ENCODE measurements at places on chromosomes 16 and 17.

- no peak for DNase-seq
Observed at GRCh38 chr17:72466199-72466598, 345.4 kb downstream of the SOX9 start.

DNA sequence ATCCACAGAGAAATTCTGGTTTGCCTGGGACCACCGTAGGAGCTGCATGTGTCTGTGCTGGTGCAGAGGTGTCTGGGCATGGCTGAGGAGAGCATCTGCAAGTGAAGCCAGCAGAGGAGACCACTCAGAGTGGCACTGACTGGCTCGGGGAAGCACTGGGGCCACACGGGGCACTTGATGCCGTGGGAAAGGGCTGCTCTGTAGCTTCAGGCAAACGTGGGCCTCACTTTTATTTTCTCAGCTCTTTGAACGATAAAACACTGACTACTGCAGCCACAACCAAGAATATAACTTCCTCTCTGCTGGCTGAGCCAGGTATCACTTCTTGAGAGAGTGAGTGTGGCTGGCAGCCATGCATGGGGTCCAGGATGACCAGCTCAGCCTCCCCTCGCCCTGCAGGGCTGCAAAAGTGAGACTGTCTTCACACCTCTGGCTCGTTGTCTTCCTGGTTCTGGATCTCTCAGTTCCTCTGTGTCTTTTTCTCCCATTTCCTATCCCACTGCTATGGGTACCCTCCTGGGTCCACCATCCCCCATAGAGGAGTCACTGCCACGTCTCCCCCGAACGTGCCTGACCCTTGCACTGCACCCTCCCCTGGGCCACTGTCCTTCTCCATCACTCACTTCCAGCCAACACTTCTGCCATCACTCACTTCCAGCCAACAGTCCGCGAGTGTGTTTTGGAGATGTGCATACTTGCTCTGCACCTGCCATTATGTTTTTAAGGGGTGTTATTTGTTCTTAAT lies 201.4 kb upstream of the CHMP6 start:
- no peak for DNase-seq

DNA sequence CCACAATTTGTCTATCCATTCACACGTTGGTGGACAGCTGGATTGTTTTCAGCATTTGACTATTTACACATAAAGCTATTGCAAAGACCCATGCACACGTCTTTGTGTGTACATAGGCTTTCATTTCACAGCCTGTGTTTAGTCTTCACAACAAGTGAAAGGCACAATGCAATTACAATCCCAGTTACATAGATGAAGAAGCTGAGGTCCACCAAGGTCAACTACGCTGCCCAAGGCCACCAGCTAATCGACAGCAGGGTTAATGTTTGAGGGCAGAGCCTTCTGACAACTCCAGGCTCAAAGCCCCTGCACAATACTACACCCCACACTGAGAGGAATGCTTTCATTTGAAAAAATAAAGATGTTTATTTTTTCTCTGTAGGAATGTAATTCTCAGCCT lies 93.6 kb upstream of the CDH13 start:
- no peak for DNase-seq

- DNase-seq = no peak
Observed at GRCh38 chr17:78862073-78863023, 21.7 kb upstream of the USP36 start.

DNA sequence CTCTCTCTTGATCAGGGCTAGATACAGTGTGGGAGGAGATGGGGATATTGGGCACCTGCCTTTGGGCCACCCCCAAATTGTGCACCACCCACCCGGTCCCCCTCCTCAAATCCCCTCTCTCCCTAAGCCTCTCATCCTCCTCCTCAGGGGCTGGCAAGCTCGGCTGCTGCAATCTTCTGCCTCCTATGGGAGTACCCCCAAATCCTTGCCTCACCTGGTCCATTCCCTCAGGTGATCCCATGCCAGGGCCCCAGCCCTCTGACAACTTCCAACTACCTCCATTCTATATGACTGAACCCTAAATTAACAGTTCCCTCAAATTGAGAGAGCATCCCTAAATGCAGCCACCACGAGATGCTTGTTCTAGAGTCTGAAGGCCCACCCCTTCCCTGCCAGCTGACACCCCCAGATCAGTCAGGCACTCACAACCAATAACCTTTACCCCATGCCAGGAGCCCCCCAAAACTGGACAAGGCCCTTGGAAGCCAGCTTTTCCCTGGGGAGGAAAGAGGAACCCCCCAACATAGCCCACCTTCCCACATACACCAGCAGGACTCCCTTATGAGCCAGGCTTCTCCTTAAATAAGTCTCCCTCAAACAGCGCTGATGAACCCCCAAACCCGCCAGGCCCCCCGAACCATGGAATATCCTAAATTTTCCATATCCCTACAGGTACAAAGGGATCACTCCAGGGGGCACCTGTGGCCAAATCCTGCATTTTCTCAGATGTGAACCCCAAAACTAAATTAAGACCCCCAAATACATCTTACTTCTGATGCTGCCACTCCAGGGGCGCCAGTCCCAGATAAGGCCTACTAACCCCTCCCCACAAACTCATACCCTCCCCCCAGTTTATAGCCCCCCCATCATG lies 3.2 kb downstream of the DLG4 start:
- DNase-seq = no peak

DNA sequence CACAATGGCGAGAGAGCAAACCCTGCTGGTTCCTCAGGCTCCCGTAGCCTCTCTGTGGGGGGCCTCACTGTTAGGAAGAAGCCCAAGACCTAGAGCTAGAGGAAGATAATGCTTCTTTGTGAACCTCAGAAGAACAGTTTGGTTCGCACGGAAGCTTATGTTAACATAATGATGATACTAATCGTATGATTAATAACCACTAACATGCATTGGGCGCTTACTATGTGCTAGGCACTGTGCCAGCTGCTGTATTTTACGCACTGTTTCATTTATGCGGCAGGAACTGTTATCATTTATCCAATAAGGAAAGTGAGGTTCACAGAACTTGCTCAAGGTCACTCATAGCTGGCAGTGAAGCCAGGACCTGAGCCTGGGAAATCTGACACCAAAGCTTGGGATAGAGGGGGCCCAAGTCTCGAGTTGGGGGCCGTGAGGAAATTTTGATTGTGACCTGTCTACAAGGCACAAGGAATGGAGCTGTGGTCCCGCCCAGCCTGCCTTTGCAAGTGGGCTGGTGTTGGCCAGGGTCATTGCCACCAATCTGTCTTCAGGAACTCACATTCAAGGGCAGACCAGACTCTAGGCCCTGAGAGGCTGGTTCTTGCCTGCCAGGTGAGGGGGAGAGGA lies 6.8 kb downstream of the PRCD start:
- no peak for DNase-seq

DNA sequence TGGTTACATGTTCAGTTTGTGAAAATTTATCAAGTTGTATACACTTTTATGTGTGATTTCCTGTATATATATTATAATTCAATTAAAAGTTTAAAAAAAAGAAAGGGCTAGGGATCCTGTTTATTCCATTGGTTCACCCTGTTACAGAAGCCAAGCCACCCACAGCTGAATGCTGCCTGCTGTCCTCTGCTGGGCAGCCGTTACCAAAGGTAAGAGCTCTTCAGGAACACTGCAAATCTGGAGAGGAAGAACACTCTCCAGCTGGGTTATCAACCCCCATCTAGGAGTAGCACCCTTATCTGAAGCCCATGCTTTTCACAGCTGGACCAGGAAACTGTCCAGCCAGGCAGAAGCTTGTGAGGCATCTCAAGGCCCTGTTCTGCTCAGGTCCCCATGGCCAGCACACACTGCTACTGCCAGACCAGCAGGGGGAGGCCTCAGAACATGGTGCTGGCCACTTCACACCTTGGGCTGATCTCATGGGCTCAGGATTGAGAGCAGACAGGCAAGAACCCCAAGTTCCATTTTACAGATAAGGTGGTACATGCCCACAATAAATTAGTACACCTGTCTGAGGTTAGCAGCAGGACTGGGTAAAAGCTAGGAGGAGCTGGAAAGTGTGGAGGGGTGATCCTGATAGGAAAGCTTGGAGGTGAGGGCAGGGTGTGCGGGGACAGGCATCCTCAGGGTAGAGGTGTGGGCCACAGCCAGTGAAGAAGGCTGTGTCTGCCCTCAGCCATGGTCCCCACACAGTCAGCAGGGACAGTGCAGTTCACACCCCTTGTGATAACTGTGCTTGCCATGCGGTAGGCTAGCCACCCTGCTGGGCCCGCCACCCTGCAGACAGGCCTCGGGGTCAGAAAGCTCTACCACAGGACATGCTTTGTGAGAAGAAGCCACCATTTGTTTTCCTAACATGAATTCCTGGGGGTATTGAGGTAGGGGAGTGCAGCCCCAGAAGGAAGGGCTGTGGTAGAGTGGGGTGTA lies 54.3 kb upstream of the SREBF1 start:
- no peak for DNase-seq

- DNase-seq = no peak
Observed at GRCh38 chr16:80317599-80318037, 223.2 kb upstream of the DYNLRB2 start.

DNA sequence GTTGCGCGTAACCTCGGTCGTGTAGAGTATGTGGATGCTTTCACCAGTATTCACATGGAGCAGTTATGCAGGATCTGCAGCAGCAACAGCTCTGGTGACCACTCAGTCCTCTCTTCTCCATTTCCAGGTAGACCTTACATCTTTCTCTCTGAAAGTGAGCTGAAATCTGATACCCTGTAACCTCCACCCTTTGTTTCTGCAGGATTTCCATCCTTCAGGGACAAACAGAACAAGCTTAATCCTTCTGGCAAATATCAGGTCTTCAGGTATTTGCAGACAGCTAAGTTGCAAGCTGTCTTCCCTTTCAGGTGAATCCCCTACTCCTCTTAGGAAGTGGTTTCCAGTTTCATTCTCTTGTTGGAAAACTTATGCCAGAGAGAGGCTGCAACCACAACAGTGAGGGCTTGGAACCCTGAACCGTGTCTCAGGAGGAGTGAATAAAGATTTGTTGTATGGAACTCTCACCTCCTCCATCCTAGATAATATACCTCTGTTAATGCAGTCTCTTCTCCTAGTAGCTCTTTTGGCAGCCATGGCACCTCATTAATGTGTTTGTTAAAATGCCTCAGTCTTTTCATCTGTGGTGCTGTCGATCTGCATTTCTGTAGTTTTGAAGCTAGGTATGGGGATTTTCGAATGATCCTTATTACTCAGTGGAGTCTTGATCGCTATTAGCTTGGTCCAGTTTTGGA lies 172.5 kb downstream of the PRKCA start:
- DNase-seq = no peak

GRCh38 chr17:66988069-66988798 lies 23.7 kb downstream of the CACNG4 start:
- no peak for DNase-seq

- DNase-seq = no peak
Observed at GRCh38 chr17:79690988-79691836, 39.5 kb upstream of the ENPP7 start.

DNA sequence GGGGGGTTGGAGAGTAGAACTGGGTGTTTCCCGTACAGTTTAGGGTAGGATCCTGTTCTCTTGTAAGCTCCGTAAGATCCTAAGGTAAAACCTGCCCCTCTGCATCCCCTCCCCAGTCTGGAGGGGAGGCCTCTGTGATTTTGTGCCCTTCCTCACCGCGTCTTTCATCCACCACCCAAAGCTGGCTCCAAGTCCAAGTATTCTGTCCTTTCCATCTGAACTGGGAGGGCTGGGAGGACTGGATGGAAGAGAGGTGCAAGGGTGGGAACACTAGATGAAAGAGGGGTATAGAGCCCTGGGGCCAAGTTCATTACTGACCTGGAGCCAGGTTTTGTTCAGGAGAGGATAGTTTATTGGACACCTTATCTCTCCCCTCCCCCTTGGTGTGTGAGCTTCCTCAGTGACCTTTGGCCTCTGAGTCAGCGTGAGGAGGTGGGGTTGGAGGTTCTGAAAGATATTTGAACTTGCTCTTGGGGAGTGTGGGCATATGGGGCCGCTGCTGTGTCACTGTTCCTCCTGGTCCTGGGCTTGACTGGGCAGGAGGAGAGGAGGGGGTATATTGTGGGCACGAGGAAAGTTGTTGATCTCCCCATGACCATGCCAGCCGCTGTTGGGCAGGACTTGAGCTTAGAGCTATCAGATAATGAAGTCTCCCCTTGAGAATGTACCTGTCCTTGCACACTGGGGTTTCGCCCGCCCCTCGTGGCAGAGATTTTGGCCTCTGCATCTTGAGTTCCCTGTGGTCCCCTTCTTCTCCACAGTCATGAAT lies 1.6 kb downstream of the LASP1 start:
- DNase-seq = no peak

- no peak for DNase-seq
Observed at GRCh38 chr16:47873434-47873833, 282.4 kb downstream of the ABCC12 start.

DNA sequence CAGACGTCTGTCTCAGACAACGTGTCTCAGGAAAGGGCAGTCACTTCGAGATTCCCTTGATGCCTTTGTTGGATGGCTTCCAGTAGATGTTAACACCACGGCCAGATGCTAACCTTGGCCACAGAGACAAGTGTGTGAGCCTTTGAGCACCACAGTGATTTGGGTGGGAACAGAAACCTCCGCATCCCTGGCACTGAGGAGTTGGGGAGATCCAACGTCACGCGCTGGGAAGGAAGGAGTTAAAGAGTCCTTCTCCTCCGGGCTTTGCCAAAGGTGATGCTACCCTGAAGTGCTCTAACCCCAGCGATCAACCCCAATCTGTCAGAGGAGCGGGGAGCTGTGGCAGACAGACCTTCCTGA lies 3.0 kb upstream of the ABR start:
- DNase-seq = no peak

DNA sequence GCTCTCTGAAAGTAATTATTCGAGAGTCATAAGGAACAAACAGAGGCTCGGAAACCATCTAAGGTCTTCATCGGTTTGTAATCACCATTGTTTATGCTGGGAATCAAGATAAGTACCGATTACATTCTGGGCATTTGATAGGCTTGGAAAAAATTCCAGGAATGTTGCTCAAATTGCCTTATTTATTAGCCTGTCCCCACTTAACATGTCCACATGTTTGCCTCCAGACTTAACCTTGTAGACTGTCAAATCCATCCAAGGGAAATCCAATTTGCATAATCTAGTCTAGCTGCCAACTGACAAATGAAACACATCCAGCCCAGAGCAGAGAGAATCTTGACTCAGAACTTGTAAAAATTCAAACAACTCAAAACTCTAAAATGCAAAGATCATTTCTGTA lies 51.3 kb upstream of the TMC5 start:
- DNase-seq = no peak

- DNase-seq = peak; percentile 32
Observed at GRCh38 chr16:88561485-88562359, 8.5 kb upstream of the ZC3H18 start.

- no peak for DNase-seq
Observed at GRCh38 chr17:6082335-6082734, 12.2 kb downstream of the WSCD1 start.
